ENCODE measurements at places on chromosomes 13 and 19.

GRCh38 chr19:10694706-10695307 lies 6.4 kb upstream of the QTRT1 start:
- no peak for DNase-seq

GRCh38 chr13:113441661-113442060 lies 11.6 kb downstream of the ADPRHL1 start:
- no peak for DNase-seq

DNA sequence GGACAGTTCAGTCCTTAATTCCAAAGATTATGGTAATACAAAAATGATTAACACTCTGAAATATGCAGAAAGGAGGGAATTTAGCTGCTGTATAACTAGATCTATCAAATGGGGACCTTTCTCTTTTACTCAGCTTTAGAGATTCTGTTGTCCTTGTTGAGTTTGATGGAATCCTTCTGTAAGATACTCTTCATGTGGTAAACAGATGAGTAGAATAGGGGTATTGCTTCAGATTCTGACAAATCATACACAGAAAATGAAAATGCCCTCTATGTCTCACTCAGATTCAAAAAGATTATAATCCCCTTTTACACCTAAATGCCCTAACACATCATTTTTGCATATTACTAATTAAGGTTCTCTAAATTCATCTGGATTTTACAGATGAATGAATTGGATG lies 50.7 kb downstream of the ARHGAP35 start:
- no peak for DNase-seq

- no peak for DNase-seq
Observed at GRCh38 chr13:30737511-30738337, 2.4 kb downstream of the ALOX5AP start.

Measured in CD4-positive, alpha-beta T cell treated with Interleukin-12 subunit alpha and Interleukin-12 subunit beta, for 1 hour (primary cell).